CD14-positive monocyte (primary cell): ENCODE measurements at places on chromosomes 16 and 17. TPM values are rescaled to one million over a fixed set of nuclear protein-coding genes. Genes with fewer than 3 reads are reported as not detected.

GRCh38 chr17:77498091-77498741, 357.4 kb downstream of the SEC14L1 start:
- DNase-seq = no peak
- no peak overlapping the region for H3K27ac ChIP-seq
- H3K4me3 ChIP-seq = no peak overlapping the region
- no peaks in the 10 kb centered on the region for H3K27me3 ChIP-seq
- peaks cover 73% of the 10 kb centered on the region for H3K36me3 ChIP-seq
- H3K4me1 ChIP-seq = peaks cover 21% of the 10 kb centered on the region

DNA sequence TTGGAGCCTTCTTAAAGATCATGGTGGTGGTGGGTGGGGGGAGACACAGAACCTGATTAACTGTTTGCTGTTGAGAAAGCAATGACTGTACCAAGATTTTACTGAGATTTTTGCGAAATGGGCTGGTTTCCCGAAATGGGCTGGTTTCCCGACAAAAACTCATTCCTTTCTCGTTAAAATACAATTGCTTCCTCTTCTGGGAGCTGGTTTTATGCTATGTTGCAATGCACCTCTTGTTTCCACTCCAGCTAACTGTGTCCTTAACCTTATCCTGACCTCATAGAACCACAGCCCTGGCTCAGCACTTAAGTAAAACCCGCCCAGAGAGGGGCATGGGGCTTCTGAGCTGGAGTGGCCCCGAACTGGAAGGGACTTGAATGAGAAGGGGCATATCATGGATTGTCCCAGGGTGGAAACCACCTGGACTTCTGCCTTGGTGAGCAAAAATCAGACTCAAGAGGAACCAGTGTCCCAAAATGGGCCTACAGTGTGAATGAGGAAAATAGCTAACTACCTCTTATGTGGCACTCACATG, 20.9 kb downstream of the FAM20A start:
- DNase-seq = peak; percentile 31
- H3K27me3 ChIP-seq = no peaks in the 10 kb centered on the region
- peak overlapping the region; percentile 46 for H3K27ac ChIP-seq
- peaks cover 17% of the 10 kb centered on the region for H3K4me1 ChIP-seq

DNA sequence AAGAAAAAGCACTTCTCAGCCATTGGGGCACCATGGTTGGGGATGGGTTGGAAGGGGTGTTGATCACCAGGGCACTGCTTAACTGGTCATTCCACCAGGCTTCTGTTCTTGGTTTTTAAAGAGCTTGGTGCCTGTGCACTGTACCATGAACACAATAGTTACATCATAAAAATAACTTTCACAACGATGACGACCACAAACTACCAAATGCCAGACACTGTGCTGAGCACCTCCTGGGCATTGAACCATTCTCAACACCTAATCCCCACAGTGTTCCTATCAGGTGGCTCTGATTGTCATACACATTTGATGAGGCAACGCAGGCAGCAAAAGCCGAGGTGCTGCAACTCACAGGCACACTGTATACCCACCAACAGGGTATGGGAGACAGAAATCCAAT, 208.0 kb downstream of the FOXL1 start:
- no peak for DNase-seq
- H3K27ac ChIP-seq = no peak overlapping the region
- no peaks in the 10 kb centered on the region for H3K36me3 ChIP-seq
- no peak overlapping the region for H3K4me3 ChIP-seq
- H3K4me1 ChIP-seq = no peaks in the 10 kb centered on the region

DNA sequence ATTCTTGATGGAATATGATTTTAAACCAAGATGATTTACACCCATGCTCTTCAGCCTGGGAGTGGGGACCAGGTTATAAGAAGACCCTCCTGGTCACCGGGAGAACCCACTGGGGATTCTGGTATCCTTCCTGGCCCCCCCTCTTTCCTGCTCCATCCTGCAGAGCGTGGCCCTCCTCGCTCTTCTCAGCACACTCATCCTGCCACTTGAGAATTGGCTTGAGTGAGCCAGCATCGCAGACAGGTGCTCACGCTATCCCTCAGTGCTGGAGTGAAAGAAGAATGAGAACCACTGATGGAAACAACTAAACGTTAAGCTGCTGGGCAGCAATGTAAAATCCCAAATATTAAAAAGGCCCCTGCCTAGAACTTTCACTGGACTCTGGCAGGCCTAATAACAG, 98.0 kb downstream of the CYTH1 start:
- no peak overlapping the region for H3K4me3 ChIP-seq
- no peak overlapping the region for H3K27ac ChIP-seq
- H3K4me1 ChIP-seq = no peaks in the 10 kb centered on the region
- no peaks in the 10 kb centered on the region for H3K27me3 ChIP-seq
- peaks cover 100% of the 10 kb centered on the region for H3K36me3 ChIP-seq

DNA sequence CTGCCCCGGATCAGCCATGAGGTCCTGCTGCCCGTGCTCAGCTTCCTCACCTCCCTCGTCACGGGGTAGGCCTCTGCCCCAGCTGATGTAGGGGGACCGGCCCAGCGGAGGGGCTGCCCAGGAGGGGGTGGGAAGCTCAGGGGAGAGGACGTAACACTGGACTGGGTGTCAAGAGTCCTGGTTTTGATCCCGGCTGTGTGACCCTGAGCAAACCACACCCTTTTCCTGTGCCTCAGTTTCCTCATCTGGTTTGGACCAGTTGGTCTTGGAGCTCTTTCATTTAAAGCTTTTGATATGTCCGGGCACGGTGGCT, 6.6 kb downstream of the WDR81 start:
- H3K4me3 ChIP-seq = no peak overlapping the region
- no peak for DNase-seq
- H3K27ac ChIP-seq = no peak overlapping the region
- no peaks in the 10 kb centered on the region for H3K27me3 ChIP-seq
- no peaks in the 10 kb centered on the region for H3K4me1 ChIP-seq

DNA sequence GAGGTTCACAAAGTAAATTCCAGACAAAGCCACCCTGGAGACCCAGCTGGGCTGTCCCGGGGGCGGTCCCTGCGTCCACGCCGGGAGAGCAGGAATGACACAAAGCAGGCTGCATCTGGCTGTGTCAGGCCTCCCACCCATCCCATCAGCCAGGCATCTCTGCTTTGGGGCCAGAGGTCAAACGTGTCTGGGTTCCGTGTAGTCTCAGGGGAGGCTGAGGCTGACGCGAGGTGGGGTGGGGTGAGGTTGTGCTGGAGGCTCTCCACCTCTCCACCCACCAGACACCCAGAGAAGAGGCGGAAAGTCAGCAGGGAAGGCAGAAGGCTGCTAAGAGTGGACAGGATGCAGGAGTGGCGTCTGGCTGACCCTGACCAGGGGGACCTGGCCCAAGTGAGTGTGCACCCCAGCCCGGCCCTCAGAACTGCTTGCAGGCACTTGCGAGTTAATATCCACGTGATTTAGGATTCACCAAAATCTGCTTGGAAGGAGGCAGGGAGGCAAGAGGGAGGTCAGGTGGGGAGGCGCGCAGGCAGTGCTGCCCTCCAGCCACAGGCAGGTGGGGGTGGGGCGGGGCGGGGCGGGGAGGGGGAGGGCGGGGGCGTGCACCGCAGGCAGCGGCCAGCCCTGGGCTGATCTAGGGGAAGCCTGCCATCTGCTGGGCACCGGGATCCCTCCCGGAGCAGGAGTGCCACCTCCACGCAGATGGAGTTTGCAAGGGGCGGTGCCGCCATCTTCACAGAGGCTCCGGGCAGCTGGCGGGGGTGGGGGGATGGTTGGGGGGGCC, 44.3 kb downstream of the TBC1D16 start:
- peak overlapping the region; percentile 36 for H3K4me3 ChIP-seq
- H3K4me1 ChIP-seq = peaks cover 45% of the 10 kb centered on the region
- H3K27ac ChIP-seq = no peak overlapping the region
- peaks cover 7% of the 10 kb centered on the region for H3K27me3 ChIP-seq

CRHR1 gene
- not detected for polyA plus RNA-seq

CENPX gene
- polyA plus RNA-seq = 55.9 and 69.8 TPM in 2 replicates

- peaks cover 23% of the 10 kb centered on the region for H3K4me1 ChIP-seq
- peak; percentile 72 for DNase-seq
- H3K27me3 ChIP-seq = no peaks in the 10 kb centered on the region
- H3K4me3 ChIP-seq = no peak overlapping the region
- H3K36me3 ChIP-seq = no peaks in the 10 kb centered on the region
These were observed 62.1 kb downstream of the RMI2 start for GRCh38 chr16:11407047-11407982.

- no peaks in the 10 kb centered on the region for H3K36me3 ChIP-seq
- no peaks in the 10 kb centered on the region for H3K4me1 ChIP-seq
- H3K4me3 ChIP-seq = no peak overlapping the region
- no peaks in the 10 kb centered on the region for H3K27me3 ChIP-seq
- H3K27ac ChIP-seq = no peak overlapping the region
These were observed 488.1 kb downstream of the XYLT1 start for GRCh38 chr16:16982614-16983013.

DNA sequence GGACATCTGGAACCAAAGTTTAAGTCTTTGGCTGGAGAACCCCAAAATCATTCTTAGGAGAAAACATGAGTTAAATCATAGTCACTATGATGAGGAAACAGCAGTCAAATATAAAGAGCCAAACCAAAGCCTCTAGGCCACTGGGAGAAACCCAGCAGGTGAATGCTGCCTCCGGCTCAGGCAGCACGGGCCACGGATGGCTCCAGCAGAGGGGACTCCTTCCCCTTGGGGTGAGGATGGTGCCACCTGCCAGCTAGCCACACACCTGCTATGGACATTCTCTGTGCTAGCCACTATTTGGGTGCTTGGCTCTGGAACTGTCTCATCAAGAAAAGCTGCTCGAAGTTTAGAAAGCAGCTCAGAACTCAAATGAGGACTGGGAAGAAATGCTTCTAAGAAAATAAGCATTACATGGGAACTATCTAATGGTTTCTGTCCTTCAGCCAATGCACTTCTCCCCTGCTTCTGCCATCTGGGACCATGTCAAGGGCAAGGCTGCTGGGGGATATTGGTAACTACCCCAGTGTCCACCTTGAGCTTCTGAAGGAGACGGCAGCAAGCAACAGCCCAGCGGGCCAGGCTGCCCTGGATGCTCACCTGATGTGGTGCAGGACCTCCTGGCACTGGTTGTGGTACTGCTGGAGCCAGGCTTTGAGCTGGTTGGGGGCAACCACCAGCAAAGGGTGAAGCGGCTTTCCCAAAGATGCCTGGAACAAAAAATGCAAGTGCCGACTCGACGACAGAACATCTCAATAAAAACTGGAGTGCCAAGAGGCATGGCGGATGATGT, 22.5 kb downstream of the ELAC2 start:
- no peaks in the 10 kb centered on the region for H3K4me1 ChIP-seq
- H3K27ac ChIP-seq = no peak overlapping the region
- no peak overlapping the region for H3K4me3 ChIP-seq
- no peak for DNase-seq
- no peaks in the 10 kb centered on the region for H3K27me3 ChIP-seq
- peaks cover 100% of the 10 kb centered on the region for H3K36me3 ChIP-seq

DNA sequence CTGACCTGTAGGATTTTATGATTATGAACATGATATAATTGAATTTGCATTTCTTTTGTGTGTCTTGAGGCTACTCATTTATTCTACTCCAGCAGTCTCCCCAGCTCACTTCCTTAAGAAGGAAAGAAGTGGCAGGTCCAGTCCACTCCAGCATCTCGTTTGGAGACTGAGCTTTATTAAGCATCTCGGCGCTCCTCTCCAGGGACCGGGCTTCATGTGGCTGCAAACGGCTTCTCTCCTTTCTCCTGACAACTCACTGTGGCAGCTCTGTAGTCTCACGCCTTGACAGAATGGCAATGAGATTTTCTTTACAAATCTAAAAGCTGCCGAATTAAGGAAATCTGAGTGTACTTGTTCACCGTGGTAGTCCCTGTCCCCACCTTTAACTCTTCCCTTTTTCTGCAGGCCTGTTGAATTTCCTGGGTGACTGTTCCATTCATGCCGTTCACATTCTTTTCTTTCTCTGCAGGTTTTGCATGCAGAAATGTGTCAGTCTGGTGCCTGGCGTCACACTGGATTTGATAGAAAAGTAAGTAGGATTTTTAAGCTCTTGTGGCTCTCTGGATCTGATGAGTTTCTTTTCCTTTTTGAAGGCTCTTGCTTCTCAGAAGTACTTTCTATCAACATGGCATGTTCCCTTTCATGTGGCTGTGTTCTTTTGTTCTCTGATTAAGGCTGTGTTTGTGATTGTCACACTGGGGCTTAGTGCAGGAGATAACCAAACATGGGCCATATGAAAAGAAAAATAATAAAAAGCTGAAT, 200.5 kb upstream of the CHMP6 start:
- no peaks in the 10 kb centered on the region for H3K4me1 ChIP-seq
- H3K27ac ChIP-seq = no peak overlapping the region
- DNase-seq = no peak
- H3K4me3 ChIP-seq = no peak overlapping the region
- H3K27me3 ChIP-seq = no peaks in the 10 kb centered on the region

DNA sequence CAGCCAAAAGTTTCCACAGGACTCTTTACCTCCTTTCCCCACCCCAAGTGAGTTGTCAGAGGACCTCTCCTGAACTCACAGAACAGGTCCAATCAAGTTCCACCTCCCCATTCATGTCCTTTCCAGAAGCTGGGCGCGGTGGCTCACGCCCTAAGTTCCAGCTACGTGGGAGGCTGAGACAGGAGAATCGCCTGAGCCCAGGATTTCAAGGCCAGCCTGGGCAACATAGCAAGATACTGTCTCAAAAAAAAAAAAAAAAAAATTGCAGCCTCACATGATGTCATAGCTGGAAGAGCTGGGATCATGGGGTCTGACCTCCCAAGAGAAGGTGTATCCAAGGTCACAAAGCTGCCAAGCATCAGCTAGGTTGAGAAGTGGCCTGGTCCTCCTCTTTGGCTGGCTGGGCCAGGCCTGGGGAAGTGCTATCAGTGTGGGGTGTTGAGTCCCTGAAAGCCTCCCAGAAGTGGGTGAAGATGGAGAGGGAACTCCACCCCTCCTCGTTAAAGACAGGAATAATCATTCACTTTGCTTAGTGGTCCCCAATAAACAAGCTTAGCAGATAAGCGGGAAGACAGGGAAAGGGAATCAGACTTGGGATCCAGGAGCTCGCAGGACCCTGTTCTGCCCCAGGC, 5.5 kb upstream of the MNT start:
- no peaks in the 10 kb centered on the region for H3K36me3 ChIP-seq
- no peak overlapping the region for H3K4me3 ChIP-seq
- H3K27me3 ChIP-seq = no peaks in the 10 kb centered on the region
- DNase-seq = no peak
- peaks cover 47% of the 10 kb centered on the region for H3K4me1 ChIP-seq

DNA sequence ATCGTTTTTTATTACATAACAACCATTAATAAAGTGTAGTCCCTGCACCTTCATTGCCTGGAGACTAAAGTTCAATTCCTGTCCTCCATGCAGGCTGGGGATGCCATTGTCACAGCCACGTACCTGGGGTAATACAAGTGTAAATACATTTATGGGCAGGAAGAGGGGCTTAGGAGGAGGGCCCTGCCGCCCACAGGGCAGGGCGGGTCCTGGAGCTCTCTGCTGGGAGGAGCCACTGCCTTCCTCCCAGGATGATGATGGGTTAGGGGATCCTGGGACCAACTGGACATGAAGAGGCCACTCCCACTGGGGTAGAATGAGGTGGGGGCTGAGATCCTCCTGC, 44.1 kb upstream of the SLC38A10 start:
- H3K4me1 ChIP-seq = peaks cover 54% of the 10 kb centered on the region
- DNase-seq = no peak
- H3K4me3 ChIP-seq = no peak overlapping the region
- no peak overlapping the region for H3K27ac ChIP-seq
- H3K36me3 ChIP-seq = no peaks in the 10 kb centered on the region
- peaks cover 22% of the 10 kb centered on the region for H3K27me3 ChIP-seq

- DNase-seq = no peak
- H3K36me3 ChIP-seq = peaks cover 45% of the 10 kb centered on the region
- H3K27ac ChIP-seq = no peak overlapping the region
- H3K4me1 ChIP-seq = peaks cover 11% of the 10 kb centered on the region
- H3K4me3 ChIP-seq = no peak overlapping the region
These were observed 2.7 kb downstream of the NOXO1 start for GRCh38 chr16:1978476-1979120.

TEX19 gene
- 0.05 TPM in 1 of 2 replicates, not detected in the other for polyA plus RNA-seq

ULK2 gene
- polyA plus RNA-seq = 12.3 TPM

GRCh38 chr16:70735141-70735979, 49.5 kb upstream of the MTSS2 start:
- no peak for DNase-seq
- peaks cover 67% of the 10 kb centered on the region for H3K36me3 ChIP-seq
- H3K4me3 ChIP-seq = no peak overlapping the region
- H3K27me3 ChIP-seq = no peaks in the 10 kb centered on the region
